AG09309 (cell line): ENCODE measurements at places on chromosomes 5 and 9.

DNA sequence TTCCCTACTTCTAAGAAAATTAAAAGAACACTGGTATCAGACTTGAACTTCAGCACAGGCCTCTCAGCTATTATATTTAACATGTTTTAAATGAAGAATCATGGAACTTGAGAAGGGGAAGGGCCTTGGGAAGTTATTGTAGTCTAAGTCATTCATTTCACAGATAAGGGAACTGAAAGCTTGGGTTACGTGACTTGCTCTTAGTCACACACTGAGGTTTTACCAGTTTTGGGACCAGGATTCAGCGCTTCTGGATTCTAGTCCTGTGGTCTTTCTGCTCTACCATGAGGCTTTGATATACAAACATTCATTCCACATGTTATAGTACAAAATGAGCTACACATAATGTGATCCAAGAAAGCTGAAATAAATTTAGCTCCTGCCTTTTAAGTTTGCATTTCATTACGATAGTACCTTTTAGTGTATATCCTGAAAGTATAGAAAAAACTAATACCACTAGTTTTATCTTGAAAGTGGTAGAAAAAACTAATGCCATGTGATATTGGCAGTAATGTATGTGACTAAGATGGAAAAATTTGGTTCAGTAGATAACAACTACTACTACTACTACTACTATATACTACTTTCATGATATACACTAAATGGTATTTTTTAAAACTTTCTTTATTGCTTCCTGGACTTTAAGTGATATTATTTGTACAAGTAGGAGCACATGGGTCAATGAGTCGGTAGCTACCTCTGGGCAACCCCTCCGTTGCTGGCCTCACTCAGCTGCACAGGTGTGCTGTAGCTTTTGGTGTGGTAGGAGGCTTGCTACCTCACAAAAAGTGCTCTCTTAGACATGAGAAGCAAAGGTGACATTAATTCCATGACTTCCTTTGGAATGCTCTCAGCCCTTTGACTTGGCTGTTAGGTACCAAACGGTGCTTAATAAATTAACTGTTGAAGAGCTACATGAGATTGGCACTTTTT lies 40.7 kb downstream of the F2RL2 start:
- DNase-seq = no peak

- no peak for DNase-seq
Observed at GRCh38 chr5:89071101-89071940, 188.3 kb upstream of the MEF2C start.

DNA sequence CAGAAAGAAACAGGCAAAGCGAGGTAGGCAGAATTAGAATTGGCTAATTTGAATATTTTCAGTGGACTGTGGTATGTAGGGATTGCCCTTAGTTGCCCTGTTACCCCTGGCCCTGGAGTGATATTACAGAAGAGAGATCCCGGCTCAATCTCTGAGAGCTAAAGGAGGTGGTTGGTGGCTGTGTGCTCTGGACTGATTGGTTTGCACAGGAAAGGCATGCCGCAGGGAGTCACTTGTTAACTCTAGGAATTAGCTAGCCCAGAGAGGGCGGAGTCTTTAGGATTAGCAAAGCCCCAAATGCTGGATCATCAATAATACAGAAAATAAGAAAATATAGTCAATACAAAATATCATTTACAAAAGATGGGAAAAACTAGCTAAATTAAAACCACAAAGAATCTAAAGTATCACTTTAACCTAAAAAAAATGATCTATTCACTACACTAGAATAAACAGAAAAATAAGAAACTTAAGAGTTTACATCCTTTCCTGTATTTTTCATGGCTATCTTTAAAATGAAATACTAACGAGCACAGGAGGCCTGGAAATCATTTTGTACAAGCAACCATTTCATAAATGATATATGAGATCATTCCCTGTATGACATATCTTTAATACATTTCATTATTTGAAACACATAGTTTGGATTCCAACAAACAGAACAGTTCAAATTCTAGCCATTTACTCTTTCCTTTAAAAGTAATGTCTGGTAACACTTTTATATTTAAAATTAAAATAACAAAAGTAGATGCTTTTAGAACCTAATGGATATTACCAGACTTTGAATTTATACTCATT lies 71.1 kb downstream of the GNAQ start:
- DNase-seq = no peak

- DNase-seq = no peak
Observed at GRCh38 chr9:136675477-136676296, 11.6 kb downstream of the AGPAT2 start.

- no peak for DNase-seq
Observed at GRCh38 chr5:118551031-118551430, 437.3 kb downstream of the DTWD2 start.

GRCh38 chr5:161235569-161235968 lies 311.0 kb downstream of the GABRB2 start:
- no peak for DNase-seq

DNA sequence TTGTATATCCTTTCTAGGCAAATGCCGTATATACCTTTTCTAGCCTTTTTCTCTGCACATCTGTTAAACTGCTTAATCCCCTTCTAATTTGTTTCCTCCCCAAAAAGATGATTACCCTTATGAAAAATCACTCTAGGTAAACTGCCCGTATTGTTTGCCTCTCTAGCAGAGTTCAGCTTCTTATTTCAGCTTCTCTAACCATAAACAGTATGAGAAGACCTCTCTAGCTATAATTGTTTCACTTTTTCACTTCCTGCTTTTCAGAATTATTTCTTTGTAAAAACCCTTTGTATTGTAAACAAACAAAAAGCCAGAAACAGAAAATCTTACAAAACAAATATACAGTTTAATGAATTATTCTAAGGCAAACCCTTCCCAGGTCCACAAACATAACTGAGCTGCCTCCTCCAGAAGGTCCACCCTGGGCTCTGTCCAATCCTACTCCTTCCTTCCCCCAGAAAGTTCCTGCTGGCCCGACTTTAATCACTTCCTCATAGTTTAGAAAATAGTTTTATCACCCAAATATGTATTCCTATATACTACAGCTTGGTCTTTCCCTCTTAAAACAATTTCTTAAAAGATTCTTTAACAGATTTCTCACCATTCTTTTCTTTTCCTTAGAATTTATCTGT lies 158.1 kb downstream of the FGF1 start:
- DNase-seq = no peak

DNA sequence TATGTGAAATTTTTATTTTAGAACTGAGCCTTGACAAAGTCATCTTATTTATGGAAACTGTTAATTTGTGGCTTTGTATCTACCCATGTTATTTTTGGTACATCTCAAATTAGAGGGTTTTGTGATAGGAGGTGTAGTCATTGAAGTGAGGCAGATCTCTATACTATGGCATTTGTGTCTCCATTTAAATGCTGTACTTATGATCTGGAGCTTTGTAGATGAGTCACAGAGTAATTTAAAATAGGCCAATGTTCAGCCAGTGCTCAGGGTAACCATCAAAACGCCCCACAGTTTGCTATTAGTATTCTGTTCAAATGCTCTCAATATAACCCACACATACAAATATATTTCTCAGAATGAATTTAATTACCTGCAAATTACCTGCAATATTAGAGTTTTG lies 351.5 kb upstream of the KLF9 start:
- DNase-seq = no peak

GRCh38 chr5:89343666-89344065 lies 460.7 kb upstream of the MEF2C start:
- no peak for DNase-seq
